ENCODE measurements at places on chromosomes 4 and X.

- no peak for DNase-seq
These were observed 89.8 kb downstream of the FAM193A start for GRCh38 chr4:2626231-2626630.

DNA sequence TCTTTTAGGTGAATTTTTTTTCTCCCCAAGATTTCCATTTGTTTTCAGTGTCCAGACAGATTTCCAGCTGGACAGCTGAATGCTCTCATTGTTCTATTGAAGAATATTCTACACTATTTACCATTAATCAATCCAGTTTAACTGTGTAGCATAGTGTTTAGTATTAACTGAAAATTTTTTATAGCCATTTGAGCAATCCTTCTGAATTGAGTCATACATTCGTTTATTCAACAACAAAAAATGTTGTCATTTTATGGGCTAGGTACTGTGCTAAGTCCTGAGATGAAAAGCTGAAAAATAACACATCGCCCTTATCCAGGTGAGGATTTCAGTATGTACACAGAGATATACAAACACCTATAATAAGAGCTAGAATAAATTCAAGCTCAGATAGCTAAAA, 223.3 kb downstream of the COL25A1 start:
- no peak for DNase-seq

GRCh38 chr4:25160714-25161592, 704 bp upstream of the SEPSECS start:
- DNase-seq, result no peak

DNA sequence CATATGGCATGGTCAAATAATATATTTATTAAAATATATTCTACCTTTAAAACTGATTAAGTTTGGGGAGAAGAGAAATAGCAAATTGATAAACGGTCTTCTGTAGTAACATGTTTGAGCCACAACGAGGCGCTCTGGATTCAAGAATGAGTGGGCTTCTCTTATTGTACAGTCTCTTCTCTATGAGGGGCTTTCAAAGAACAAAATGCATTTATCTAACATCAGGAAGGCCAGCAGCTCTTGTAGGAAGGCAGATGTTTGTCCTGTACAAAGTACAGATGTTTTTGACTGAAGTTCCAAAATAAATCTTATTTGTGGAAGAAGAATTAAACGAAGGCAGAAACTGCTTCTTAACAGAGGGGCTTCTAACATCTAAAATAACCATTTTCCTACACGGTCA, 153.6 kb downstream of the RASL11B start:
- DNase-seq, result peak; percentile 11

DNA sequence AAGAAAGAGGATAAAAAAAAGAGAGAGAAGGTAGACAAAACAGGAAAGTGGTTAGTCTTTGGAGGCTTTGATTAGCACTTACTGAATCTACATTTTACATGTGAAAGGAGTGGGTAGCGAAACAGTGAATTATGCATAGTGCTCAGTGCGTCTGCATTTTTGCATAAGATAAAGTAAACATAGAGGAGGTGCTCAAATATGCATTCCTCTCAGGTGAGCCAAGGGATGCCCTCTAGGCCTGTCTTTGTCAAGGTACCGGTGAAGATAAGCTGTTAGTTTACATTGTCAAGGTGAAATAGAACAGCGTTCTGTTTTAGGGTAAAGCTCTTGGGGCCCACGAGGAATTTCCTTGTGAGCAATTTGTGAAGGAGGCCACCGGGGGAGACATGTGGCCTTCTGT, 260.6 kb downstream of the TRIML1 start:
- no peak for DNase-seq

DNA sequence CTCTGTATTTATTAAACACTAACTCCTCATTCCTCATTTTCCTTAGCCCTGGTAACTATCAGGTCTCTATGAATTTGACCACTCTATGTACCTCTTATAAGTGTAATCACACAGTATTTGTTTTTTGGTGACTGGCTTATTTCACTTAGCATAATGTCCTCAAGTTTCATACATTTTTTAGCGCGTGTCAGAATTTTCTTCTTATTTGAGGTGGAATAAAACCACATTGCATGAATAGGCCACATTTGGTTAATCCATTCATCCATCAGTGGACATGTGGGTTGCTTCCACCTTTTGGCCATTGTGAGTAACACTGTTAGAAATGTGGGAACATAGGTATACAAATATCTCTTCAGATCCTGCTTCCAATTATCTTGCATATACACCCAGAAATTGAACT, 341.2 kb upstream of the BOD1L1 start:
- DNase-seq, result no peak

DNA sequence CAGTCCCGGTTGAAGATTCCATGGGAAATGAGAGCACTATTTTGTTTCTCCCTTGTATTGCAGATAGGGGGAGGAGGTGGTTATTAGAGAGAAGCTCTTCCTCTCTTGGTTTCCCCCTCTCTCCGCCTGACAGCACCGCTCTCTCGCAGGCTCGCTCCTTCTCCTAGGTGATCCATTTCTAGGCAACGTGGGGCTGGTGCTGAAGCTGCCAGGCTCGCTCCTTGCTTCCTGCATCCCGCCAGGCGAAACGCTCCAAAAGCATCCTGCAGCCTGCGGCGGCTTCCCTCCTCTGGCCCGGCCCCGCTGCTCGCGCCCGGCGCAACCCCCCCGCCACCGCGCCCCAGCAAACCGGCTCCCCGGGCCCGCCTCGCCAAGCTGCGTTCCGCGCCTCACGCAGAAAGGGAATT, at the start of gene GRID2:
GRID2 (plus strand) TSS at position 346 of the 407 bp plus-strand sequence.
- no peak for DNase-seq

Measured in GDM1 (cell line).